Renal pelvis (tissue), 12 donors: ENCODE measurements at places on chromosomes 5 and 9. TPM values are rescaled to one million over a fixed set of nuclear protein-coding genes. Genes with fewer than 3 reads are reported as not detected.
A peak's percentile ranks its signal among the peaks of the same experiment; 100 is the strongest.

- no peak for DNase-seq
Measured at GRCh38 chr9:110170357-110171257, 37.4 kb downstream of the C9orf152 start.

DNA sequence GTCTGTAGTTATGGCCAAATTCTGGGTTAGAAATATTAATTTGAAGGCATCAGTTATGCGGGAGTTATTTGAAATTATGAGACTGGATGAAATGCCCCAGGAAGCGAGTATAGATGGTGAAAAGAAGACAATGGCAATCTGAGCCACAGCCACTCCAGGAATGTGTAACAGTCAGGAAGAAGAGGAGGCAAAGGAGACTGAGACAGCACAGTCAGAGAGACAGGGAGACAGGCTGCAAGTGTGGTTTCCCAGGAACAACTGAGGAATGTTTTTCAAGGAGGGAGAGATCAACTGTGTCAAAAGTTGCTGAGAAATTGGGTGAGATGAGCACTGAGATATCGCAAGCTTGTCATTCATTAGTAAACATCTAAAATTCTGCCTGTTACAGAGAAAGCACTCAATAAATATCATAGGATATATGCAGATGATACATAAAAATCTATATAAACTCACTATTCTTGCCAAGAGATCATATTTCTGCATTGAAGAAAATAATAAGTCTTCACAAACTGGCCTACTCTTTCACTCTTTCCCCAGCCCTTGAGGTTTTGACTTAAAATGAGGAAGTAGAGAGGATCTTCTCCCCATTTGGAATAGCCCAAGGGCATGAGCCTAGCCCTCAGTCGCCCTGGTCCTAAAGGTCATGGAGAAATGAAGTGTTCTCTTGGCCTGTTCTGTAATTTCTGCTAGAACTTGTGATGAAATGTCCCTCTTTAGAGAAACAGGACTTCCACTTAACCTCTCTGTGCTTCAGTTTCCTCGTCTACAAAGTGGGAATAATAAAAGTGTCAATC lies 48.5 kb upstream of the RLN1 start:
- DNase-seq, result no peak

GRCh38 chr5:102099766-102100331 lies 196.2 kb downstream of the SLCO4C1 start:
- peak; percentile 4 for DNase-seq

The BTNL8 gene
- 0.56 TPM for polyA plus RNA-seq

The CER1 gene
- polyA plus RNA-seq, result 0.38 TPM

DNA sequence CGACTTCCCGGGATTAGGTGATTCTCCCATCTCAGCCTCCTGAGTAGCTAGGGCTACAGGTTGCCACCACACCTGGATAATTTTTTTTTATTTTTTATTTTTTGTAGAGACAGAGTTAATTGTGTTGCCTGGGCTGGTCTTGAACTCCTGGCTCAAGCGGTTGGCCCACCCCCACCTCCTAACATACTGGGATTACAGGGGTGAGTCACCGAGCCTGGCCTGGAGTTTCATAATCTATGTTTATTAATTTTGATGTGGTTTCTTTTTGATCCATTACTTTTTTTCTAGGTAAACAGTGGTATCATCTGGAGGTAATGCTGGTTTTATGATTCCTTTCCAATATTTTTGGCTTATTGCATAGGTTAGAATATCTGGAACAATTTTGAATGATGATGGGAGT lies 54.2 kb downstream of the KIAA1958 start:
- no peak for DNase-seq

The LRRC70 gene
- 5.7 TPM for polyA plus RNA-seq

DNA sequence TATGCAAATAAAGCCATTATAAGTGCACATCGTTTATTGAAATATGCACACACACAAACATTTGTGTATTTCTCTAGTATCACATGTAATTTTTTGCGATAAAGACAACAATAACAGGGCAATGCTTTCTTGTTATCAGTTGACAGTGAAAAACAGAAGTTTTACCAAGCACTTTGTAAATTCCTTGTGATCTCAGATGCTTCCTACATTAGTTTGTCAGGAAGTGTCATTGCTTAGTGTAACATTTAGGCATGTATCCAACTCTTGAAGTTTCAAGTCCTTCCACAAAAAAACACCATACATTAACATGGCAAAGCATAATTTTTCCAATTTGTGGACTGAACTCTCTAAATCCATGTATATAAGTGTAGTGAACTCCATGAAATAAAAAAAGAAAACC lies 46.4 kb downstream of the MOCS2 start:
- DNase-seq, result no peak

- no peak for DNase-seq
Measured at GRCh38 chr5:171931163-171931562, 75.3 kb downstream of the FBXW11 start.

- no peak for DNase-seq
Measured at GRCh38 chr9:100443781-100444768, 17.1 kb downstream of the MSANTD3 start.

- DNase-seq, result no peak
Measured at GRCh38 chr5:79181419-79182022, 54.4 kb upstream of the JMY start.

The GABRA6 gene
- not detected for polyA plus RNA-seq

GRCh38 chr9:4298255-4299004 lies 1.4 kb downstream of the GLIS3 start:
- DNase-seq, result no peak

DNA sequence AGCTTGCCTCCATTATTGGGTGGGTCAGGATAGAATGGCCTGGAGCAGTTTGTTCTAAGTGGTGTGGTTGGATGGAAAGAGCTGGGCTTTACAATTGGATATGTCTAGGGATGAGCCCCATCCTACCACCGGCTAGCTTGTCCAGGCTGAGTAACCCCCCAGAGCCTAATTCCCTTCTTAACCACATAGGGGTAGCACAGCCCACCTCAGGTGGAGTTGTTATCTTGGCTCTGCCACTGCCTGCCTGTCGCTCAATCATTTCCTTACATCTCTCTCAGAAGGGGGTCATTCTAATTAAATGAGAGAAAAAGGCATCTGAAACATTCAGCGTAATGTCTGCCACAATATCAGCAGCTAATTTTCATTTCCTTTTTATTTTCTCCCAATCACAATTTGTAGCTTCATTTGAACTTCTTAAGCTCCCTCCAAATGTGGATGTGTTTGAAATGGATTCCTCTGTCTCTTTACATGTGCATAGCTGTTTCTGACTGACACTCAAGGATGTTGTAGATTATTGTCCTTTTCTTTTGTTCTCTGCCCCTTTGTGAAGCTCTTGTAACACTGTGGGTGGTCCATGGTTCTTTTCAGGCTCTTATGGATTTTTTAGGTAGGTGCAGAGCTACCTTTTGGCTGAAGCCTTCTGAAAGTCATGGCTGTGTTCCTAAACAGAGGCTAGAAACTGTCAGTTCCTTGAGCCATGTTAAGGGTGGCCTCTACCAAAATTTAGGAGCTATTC lies 383.1 kb upstream of the KLF4 start:
- DNase-seq, result no peak

The S1PR3 gene
- polyA plus RNA-seq, result 46.3 TPM
